Stimulated activated CD8-positive, alpha-beta memory T cell treated with anti-CD3 and anti-CD28 coated beads, Interleukin-7, amount 100 ng/mL, for 4 hours (primary cell): ENCODE measurements at places on chromosomes 5 and 9.

- no peak for DNase-seq
Observed at GRCh38 chr5:8068078-8068477, 199.1 kb downstream of the MTRR start.

GRCh38 chr9:93827545-93828330, 127.4 kb downstream of the BARX1 start:
- DNase-seq = no peak

- no peak for DNase-seq
Observed at GRCh38 chr9:112049811-112050516, 125.1 kb downstream of the SUSD1 start.

- DNase-seq = no peak
Observed at GRCh38 chr9:83062651-83063527, at the start of gene RASEF. RASEF (minus strand) TSS chr9:83063142; CDS start chr9:83062867, 275 bp downstream.

DNA sequence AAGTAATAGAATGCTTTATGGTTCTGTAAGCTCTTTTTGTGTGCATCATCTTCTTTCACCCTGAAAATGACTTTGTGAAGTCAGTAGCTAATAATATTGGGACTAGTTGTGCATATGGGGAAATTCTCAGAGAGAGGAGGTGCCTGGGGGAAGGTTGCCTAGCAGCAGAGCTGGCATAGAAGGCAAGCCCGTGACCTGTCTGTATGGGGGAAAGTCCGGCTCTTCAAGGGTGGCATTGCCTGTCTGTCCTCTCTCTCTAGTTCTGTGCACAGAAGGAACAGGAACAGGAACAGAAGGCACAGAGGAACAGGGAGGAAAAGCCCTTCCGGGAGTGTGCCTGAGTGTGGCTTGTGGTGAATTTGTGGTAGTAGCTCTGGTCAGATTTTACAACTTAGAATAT, 33.1 kb downstream of the SH3GL2 start:
- no peak for DNase-seq

GRCh38 chr5:15722305-15722704, 222.3 kb downstream of the FBXL7 start:
- DNase-seq = no peak

GRCh38 chr5:179325296-179326031, 19.8 kb downstream of the ADAMTS2 start:
- no peak for DNase-seq

DNA sequence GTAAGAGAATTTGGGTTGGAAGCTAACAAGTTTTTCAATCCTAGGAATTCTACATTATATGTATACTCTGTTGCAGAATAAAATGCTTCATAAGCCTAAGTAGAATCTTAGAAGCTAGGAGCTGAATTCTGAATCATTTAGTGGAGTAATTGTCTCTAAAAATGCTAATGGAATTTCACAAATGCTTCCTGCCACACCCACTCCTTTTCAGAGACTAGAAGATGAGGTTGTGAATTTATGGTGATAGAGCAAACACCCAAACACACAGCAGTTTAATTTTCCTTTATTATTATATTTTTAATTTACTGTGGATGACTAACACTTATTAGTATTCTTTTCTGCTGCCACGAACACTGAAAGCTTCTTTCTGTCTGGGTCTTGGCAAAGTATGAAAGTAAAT, 208.0 kb upstream of the PDE4D start:
- DNase-seq = no peak

DNA sequence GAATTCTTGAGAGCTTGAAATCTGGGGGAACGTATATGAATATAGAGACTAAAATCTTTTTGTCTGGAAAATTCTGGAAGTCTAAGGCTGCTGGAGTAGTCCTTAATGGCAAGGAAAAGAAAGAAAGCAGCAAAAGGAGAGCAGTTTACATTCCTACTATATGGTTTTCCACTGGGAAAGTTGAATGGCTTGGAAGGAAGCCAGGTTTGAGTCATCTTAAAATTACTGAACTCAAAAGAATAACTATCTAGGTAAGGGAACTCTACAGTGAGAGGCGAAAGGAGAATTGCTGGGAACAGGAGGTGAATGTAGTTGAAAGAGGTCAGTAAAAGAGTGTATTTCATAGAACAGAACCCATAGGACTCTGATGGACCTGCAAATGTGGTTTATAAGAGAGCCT, 258.1 kb upstream of the EDIL3 start:
- DNase-seq = no peak

DNA sequence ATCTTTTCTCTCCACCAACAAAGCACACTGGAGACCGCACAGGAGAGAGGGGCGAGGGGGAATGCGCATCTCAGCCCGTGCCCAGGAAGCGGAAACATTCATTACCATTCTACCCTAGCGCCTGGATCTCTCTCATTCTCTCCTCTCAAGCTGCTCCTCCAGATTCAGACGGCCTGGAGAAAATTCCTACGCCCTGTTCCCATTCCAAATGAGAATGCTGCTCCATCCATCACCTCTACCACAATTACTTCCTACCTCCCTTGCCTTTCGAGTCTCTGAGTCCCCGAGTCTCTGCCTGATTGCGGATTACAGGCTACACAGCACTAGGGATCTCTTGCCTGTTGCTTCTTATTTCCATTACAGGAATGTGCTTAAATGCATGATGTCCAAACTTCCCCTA, 6.7 kb downstream of the DDX31 start:
- no peak for DNase-seq

DNA sequence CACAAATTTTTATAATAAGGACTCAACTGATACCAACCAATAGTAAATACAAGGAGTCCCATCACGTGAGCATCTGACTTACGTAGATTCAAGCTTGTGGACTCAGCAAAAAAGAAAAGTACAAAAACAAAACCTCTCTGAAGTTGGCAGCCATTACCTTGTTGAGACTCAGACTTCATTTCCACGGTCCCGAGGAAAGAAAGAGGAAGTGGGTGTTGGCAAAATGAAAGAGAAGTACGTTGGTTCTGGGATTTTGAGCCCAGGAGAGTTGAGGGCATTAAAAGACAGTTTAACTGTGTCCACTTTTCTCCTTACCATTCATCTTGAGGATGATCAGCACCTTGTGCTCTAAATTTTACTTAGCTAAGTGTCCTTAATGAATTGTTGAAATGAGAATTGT, 26.7 kb downstream of the NCBP1 start:
- DNase-seq = no peak

DNA sequence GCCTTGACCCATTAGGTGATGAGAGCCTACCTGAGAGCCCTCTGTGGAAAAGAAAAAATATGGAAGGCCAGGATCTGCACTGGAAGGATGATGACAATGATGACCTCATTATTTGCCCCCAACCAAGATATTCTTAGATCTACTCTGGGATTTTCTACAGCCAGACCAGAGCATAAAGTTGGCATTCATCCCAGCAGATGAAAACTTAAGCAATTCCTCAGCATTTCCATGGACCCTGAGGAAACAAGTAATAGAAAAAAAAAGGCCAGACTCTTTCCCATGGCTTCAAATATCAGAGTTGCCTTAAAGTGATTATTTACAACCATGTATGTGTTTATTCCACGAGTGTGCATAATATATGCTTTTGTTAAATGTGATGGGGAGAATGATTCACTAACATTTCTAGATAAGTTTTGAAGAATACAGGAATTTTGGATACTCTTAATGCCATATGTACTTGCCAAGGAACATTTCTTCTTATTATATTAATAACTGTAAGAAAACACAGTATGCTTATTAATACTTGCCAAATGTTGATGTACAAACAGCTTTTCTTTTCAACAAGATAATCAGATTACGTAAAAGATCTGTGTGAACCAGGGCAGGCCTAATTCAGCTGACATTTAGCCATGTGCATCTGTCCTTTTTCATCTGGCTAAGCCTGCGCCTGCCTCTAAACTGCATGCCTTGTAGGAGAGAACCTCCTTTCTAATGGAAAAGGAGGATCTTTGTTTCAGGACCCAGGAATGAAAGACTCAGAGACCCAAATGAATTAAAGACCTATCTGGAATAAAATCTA, 94.8 kb downstream of the ARRDC3 start:
- DNase-seq = no peak

GRCh38 chr9:121798941-121799340, 147.5 kb downstream of the DAB2IP start:
- no peak for DNase-seq

DNA sequence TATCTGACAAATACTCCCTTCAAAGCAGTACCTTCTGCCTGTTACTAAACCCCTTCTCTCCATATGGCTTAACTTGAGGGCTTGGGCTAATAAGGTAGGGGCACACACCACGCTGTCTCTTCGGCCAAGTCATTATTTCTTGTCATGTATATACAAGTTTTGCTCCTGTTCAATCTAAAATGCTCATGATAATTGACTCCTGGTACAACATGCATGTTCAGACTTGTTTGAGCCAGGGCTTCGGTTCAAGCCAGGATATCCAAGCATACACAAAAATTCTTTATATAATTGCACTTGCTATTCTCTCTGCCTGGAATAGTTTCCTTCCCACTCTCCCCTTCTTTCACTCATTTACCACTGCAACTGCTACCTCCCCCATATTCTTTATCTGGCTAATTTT, 756.0 kb upstream of the C9orf72 start:
- no peak for DNase-seq

DNA sequence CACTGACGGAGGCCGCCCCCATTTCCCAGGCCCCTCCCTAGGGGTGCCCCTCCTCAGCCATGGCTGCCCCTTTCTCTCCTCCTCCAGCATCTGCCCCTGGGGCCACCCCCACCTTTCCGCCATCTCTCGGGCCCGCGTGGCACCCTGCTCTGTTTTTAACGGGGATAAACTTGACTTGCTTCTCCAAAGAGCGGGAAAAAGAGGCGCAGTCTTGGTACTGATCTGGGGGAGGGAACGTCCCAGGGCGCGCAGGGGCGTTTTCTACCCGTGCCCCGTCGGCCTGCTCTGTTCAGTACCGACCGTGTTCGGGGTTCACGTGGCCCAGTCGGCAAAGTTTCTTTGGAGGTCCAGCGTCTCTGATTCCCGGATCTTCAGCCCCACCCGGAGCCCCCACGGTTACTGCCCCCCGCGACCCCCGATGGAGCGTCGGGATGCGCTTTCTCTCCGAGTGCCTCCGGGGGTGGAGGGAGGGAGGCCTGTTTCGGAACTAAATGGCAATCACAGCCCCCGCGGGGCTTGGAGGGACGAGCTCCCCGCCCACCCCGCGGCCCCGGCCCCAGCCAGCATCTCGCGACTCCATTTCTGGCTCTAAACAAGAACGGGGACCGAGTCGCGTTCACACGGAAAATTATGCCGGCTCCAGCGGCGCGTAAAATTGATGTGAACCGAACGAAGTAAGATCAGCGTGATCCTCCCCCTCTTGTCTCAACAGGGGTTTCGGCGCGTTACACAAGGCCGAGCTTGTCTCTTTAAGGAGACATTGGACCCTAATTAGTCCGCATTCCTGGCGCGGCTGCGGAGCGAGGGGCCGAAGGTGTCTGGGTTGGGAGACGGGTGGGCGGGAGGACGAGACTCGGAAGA, 1.1 kb upstream of the TLE4 start:
- DNase-seq = no peak

DNA sequence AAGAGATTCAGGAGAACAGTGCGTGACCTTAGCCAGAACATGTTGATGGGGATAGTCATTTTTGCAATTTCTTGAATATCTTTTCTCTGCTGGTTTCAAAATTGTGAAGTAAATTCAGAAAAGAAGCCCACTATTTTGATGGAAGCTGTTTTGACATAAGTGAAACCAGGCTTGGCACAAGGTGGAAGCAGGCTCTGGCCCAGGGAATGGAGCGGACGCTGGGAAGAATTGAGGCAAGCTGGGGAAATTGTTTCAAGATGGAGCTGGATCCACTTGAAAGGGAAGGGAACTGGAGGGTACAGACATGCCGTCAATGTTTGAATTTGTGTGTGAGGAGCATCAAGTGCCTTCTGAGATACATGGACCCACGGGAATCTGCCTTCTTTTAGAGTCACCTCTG, 207.2 kb downstream of the GOLPH3 start:
- DNase-seq = no peak

DNA sequence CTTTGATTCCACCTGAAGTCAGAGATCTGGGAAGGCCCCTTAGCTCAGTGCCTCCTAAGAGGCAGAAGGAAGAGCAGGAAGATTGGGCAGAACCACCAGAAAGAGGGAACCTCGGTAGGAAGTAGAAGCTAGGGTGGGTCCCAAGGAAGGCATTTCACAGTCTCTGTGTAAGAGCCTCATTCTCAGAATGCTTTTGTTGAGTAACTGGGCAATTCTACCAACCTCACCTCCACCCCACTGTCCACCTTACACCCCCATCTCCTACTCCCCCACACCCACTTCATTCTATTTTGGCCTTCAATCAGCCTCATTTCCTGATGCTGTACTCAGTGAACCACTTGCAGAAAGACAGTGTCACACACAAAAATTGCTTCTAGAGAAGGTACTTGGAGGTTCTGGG, 3.5 kb downstream of the HBEGF start:
- DNase-seq = no peak

- DNase-seq = peak; percentile 79
Observed at GRCh38 chr9:124852829-124853531, at the start of gene WDR38. WDR38 (plus strand) TSS chr9:124853460; CDS start chr9:124853532, 72 bp downstream.

GRCh38 chr5:154410786-154411185, 35.0 kb upstream of the SAP30L start:
- no peak for DNase-seq

DNA sequence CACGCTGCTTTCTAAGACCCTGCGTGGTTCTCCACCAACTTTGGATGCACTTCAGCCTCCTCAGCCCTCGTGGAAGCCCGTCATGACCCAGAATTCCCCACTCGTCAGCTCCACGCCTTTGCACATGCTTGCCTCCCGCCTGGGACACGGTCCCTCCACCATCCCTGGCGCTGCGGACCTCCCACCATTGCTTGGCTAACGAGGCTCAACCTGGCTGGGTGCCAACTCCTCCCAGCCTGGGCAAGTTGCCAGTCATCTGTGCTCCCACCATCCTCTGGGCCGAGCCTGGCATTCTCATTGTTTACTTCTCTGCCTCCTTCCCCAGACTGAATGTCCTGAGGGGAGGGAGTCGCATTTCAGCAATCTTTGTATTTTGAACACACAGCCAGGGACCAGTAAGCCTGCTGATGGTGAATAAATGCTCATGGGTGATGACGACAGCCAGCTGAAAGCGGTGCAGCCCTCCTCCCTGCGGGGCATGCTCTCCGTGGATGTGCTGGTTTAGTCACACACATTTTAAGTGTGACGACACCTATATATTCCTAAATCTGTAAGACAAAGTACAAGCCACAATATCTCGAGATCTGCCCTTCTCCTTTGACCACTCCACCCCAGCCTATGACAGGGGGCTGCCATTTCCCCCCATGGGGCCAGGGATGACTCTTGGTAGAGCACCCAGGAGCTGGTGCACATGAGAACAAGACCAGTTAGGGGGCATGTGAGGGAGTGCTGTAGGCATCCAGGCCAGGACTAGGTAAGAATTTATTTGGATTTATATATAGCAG, 37.6 kb downstream of the ANKRD33B start:
- DNase-seq = no peak

DNA sequence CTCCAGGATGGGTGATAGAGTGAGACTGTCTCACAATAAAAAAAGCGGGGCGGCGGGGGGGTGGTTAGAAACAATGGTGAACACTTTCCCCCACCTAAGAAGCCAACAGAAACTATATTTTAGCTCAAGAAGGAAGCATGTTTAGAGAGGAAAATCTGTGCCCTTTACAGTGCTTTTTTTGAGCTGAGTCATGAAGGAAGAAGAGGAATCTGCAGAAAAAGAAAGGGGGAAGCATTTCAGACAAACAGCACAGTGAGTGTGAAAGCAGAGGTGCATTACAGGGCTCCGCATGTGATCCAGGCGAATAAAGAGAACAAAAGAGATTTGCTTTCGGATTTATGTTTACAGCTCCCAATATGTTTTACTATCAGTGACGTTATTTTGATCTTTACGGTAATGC, 1504.6 kb upstream of the WWC1 start:
- DNase-seq = no peak

- no peak for DNase-seq
Observed at GRCh38 chr5:72908664-72909063, 47.2 kb upstream of the FCHO2 start.
